ENCODE measurements at places on chromosomes 11 and 22.

DNA sequence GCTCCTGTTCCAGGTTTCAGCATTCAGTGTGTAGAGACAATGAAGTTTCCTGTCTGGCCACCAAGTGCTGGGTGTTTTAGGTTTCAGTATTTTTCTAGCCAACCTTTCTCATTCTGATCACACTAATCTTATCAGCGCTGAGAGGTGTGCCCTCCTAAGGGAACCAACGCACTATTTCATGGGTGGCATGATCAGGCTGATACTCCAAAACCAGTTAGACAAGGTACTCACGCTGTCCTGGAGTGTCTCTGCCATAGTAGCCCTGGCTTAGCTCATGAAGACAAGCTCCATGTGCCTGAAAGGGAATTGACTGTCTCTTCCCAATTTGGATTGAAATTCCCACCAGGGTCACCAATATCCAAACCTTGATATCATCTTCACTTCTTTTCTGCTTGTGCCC lies 8.0 kb upstream of the RAB38 start:
- no peak for DNase-seq

DNA sequence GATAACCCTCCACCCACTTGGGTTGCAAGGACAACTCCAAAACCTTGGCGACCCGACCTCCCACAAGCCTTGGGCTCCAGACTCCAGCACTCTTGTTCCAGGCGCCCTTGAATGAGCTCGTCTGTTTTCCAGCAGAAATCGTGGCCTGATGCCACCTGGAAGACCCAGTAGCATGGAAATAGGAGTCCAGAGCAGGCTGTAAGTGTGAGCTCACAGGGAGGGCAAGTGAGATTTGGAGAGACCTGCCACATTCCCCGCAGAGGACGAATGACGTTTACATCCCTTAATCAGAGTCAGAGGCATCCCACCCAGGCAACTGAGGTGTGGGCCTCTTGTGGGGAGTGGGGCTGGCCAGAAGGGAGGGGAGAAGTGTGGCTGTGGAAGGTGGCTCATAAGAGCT lies 71.9 kb downstream of the LDLRAD3 start:
- DNase-seq: peak; percentile 54

GRCh38 chr22:22720724-22721261 lies 76.4 kb downstream of the GGTLC2 start:
- peak; percentile 12 for DNase-seq

- no peak for DNase-seq
These were observed 20.7 kb upstream of the AIFM3 start for GRCh38 chr22:20946080-20946986.

DNA sequence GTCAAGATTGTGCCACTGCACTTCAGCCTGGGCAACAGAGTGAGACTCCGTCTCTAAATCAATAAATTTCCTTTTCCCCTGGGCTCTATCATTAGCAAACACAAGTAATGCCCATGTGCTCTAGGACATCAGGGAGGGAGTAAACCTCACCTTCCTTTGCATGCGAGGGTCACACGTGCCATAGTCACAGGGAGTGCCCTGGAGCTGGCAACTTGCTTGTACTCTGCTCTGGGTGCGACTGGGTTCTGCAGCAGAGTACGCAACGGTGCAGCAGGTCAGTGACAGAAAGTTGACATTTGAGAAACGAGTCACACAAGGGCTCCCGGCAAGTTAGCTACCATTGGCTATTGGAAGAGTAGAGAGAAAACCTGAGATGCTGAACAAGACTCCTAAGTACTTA lies 32.6 kb upstream of the CHKA start:
- DNase-seq: no peak

DNA sequence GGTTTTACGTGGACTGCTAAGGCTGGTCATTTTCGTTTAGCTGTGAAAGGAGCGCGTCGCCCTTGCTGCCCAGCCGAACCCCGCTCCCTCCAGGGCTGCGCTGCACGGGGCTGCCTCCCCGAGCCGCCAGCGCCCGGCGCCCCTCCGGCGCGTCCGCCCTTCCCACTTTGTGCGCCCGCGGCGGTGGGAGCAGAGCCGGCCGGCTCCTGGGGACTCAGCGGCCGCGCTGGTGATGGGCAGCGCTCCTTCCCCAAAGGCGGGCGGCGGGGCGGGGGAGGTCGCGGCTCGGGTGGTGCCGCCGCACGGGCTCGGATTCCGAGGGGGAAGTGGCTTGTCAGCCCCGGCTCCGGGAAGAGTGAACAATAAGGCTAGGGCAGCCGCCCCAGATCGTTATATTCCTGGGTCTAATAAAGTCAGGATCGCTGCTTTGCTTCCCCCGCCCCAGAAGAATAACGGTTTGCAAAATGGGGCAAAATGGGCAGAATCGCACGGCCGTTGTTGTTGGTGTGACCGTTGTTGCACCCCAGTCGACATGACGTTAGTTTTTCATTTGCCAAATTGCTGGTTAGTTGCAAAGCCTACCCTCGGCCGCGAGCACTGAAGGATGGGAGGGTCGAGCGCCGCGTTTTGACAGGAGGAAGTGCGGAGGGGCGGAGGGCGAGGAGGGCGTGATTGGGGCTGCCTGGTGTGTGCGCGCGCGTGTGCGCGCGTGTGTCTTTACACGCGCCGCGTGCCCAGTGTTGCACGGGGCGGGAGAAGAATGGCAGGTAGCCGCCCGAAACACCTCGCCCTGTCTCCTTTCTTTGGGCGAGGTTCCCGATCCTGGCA lies 745 bp downstream of the NCAM1 start:
- peak; percentile 56 for DNase-seq

GRCh38 chr11:37532271-37532670 lies 934.2 kb upstream of the RAG2 start:
- no peak for DNase-seq

DNA sequence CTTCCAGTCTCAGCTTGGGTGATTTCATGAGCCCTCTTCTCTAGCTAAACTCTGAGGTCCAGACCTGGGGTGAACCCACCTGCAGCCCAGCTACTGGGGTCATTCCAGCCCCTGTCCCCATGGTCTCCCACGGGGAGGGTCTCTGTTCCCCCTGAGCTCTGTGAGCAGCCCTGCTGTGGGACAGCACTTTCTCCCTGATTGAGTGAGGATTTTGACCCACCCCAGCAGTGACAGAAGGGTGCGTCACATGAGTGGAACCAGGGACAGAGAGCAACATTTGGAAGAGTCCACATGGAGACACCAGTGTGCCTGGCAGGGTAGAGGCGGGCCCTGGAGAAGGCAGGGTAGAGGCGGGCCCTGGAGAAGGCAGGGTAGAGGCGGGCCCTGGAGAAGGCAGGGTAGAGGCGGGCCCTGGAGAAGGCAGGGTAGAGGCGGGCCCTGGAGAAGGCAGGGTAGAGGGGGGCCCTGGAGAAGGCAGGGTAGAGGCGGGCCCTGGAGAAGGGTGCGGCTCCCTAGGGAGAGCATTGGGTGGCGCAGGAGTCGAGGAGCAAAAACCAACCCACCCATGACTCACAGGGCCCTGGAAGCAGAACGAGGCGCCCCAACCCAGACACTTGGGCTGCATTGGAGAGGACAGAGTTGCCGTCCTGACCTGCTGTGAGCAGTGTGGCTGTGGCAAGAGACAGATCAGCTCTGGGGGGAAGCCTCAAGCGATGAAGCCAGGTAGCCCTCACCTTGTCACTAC lies 227.7 kb upstream of the B3GAT1 start:
- no peak for DNase-seq

DNA sequence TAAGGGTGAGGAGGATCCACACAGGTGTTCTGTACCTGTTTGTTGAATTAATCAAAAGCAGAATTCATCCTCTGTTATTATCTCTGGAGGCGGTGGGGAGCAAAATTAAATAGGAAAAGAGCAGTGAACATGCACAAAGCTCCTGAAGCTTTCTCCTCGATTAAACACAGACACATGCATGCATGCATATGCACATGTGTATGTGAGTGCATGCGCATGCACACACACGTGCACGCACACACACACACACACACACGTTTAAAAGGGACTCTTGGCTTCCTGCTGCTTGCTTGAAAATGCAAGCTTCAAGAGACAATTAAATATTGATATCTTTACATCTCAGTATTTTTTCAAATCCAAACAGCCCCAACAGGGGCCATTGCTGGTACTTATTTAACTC lies 462.1 kb downstream of the BUD13 start:
- DNase-seq: no peak

DNA sequence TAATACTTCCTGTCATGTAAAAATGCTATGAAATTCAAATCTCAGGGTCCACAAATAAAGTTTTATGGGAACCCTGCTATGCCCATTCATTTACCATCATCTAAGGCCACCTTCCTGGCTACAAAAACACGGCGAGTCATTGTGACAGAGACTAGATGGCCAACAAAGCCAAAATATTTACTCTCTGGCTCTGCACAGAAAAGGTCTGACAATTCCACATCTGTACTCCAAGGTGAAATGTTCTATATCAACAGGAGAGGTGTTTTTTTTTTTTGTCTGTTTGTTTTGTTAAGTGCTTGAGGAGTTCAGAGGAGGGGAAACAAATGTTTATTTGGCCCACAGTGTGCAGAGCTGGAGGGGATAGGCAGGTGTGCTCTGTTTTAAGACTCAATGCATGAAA lies 18.6 kb upstream of the TMA7B start:
- DNase-seq: no peak

- DNase-seq: peak; percentile 4
These were observed 1.1 kb upstream of the SERGEF start for GRCh38 chr11:18013790-18014507.

DNA sequence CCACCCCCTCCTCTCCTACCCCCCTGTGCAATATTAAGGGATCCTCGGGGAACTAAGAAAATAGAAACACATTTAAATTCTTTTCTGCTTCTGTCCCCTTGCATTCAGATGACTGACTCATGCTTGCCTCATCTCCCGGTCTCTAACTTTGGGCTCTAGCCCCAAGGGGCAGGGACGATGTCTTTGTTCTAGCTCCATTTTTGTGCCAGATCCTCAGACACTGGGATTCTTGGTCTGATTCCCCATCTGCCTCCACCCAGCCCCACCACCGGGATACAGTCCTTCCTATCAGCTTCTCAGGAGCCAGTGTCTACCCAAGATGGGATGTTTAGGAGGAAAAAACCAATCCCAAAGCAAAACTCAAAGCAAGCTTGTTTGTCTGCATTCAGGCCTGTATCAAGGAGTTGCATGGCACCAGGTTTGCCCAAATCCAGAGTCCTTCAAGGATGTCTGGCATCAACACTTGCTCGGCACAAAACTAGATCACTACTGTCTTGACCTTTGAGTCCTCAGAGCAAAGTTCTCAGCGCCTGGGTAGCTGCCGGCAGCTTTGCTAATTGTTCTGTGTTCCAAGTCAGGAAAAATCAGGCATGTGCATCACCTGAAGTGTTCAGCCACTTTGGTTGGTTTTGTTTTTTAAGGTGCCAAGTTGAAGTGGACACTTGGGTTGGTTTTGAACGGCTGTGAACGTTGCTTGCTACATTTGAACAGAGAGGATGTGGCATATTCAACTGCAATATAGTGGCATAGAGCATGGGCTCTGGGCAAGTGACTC lies 212.8 kb downstream of the DSCAML1 start:
- DNase-seq: no peak

- no peak for DNase-seq
These were observed 19.4 kb upstream of the MALAT1 start for GRCh38 chr11:65479184-65480145.

Measured in midbrain (tissue), 1 donor.